ENCODE measurements at places on chromosomes 5 and 9.
A peak's percentile ranks its signal among the peaks of the same experiment; 100 is the strongest.

GRCh38 chr9:104025104-104025503, 69.0 kb upstream of the SMC2 start:
- no peak for DNase-seq

DNA sequence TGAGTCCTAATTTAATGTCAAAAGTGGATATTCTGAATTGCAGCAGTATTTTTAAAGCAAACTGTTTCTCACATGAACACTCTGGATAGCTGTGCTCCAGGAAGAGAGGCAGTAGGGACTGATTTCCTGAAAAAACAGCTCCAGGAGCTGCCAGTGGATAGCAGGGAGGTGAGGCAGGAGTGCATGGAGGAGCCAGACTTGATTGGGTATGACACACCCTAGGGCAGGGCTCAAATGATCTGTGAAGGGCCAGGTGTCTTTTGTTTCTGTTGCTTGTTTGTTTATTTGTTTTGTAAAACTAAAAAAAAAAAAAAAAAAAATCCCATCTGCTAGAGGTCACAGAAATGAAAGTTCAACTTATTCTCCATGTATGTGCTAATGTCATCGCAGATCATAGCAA, 83.4 kb downstream of the ADRB2 start:
- no peak for DNase-seq

- DNase-seq = peak; percentile 6
Observed at GRCh38 chr5:93579692-93580062, 1.3 kb downstream of the NR2F1-AS1 start.

- peak; percentile 40 for DNase-seq
Observed at GRCh38 chr5:172106511-172107356, 81.3 kb downstream of the STK10 start.

DNA sequence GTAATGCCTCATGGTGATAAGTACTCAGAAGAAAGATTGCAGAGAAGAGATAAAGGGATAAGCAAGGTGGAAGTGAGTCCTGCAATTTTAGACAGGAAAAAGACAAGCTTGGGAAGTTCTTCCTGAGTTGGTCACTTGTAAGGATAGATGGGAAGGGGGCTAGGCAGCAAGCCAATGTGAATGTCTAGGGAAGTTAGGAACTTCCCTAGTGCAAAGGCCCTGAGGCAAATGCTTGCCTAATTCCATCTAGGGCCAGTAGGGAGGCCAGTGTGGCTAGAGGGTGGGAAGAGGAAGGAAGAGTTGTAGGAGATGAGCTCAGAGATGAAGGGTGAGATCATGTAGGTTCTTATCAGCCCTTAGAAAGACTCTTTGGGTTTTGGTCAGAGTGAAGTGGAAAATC, 206.6 kb downstream of the MAT2B start:
- no peak for DNase-seq

- DNase-seq = no peak
Observed at GRCh38 chr5:142364251-142365145, 39.7 kb upstream of the SPRY4 start.

DNA sequence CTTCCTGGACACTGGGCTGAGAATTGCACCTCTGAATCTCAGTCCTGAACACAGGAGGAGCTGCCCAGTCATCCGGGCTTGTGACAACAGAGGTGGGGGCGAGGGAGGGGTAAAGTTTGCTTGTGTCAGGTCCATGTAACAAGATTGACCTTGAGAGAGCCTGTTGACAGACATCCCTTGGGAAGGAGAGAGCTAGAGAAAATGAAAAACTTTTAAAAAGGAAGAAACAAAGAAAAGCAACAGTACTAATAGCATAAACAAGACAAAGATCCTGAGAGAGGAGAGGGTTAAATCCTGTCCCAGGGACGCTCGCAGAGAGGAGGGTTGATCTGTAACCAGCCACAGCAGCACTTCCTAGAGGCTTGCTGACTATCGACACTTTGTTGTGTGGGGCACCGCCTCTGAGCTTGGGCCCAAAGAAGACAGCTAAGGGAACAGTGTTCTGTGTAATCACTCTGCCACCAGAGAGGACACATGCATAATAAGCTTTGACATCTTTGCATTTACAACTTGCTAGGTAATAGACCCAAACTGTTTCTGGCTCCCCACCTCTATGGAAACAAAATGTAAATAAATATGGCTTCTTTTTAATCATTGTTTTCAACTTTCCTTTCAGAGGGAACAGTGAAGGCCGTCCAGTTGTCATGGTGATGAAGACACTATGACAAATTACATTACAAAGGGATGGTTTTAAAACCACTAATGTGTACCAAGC, 363.7 kb downstream of the CSNK1G3 start:
- DNase-seq = peak; percentile 72

DNA sequence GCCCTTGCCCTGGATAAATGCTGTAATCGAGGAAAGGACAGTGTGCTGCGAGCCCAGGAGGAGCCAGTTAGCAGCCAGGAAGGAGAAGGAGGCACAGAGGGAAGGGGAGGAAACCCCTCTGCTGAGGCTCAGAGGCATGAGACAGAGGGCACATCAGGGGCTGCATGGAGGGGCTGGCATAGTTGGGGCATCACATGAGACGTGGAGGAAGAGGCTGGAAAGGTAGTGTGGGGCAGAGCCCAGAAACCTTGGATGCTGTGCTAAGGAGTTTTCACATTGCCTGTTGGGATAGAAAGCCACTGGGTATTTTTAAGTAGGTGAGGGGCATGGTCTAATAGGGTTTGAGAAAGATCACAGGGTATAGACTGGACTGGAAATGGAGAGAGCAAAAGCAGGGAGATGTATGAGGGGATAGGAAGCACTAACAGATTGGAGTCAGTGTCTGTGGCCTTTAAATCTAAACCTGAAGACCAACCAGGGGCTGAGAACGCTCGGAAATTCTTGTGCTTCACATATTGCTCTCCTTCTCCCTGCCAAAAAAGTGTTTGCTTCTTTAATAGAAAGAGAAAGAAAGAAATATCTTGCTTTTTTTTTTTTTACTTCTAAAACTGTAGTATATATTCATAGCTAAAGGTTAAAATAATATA, 33.0 kb upstream of the ANGPTL2 start:
- no peak for DNase-seq

DNA sequence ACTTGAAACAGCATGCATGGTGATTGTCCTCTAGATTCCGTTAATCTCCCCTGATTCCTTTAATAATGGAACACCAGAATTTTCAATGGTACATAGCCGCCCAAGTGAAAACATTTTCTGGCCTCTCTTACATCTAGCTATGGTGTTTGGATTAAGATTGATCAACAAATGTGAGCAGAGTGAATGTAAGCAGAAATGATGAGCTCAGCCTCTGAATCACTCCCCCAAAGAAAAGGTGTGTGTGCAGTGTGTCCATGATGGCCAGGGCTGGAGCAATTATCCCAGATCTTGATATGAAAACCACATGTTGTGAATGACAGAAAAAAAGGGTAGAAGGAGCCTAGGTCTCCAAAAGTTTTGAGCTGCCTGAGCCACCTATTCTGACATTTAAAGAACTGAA, 55.3 kb downstream of the OR2K2 start:
- no peak for DNase-seq

GRCh38 chr5:140223567-140223966, 48.6 kb downstream of the CYSTM1 start:
- no peak for DNase-seq

DNA sequence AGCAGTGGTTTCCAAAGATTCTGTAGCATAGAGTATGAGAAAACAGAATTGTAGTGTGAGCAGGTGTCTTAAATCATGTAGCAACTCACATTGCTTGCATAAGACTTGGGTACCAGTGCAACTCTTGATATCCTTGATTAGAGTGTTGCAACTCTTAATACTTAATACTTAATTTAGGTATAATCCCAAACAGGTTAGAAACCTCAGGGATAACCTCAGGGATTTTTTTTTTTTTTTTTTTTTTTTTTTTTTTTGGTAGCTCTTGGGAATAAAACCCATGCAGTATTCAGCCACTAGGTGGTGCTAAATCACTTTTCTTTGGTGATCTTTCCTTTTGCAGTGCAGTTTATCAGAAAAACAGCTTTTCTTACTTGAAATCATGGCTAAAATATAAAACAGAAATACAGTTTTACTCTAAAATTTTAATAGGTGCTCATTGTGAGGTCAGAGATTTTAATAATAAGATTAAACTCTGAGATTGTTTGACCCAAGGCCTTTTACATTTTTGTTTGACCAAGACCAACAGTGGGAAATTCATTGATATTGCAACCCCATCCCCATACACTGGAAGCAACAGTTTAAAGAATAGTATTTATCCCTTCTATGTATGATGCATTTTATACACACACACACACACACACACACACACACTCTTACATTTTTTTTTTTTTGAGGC, 55.3 kb downstream of the ERAP1 start:
- peak; percentile 68 for DNase-seq

GRCh38 chr9:34658461-34658860, 4.0 kb downstream of the CCL27 start:
- no peak for DNase-seq

- DNase-seq = no peak
Observed at GRCh38 chr9:133187561-133188005, 21.5 kb downstream of the OBP2B start.

DNA sequence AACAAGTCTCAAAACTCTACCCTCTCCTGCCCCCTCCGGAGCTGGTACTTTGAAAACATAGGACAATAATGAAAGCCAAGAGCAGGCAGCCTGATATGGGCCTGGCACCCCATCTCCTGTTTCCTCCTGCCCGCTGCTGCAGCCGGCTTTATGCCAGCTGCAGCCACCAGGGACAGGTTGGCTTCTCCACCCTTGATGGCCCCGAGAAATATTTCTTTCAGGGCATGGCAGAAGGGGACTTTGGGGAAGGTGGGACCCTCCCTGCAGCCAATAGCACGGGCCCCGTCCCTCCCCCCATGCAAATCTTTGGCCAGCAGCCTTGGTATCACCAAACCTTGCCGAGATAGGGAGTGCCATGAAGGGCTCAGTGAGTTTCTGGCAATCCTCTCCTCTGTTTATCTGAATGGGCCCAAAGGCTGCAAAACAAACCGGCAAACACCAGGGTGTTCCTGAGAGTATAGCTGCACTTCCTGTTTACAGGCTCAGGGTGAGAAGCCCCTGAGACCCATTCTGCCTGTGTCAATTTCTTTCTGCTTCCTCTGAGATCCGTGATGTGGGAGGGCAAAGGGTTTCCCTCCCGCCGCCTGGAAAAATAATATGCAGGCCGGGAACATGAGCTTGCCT, 73.4 kb upstream of the BOD1 start:
- DNase-seq = no peak

GRCh38 chr9:136342181-136343120, 15.1 kb downstream of the GPSM1 start:
- DNase-seq = no peak

DNA sequence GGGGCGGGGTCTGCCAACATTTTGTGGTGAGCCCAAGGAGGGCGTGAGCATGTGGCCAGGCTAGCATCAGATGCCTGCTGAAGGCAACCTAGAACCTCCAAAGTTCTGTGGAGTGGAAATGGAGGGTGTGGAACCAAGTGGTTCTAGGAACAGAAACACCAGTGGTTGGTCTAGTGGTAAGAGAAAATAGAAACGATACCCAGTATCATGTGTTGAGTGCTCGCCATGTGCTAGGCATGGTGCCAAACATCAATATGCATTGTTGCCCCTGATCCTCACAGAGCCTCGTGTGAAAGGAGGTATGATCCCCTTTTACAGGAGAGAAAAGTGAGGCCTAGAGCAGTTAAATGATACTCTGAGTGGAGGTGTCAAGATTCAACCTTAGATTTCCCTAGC, 31.5 kb upstream of the MVB12B start:
- no peak for DNase-seq

DNA sequence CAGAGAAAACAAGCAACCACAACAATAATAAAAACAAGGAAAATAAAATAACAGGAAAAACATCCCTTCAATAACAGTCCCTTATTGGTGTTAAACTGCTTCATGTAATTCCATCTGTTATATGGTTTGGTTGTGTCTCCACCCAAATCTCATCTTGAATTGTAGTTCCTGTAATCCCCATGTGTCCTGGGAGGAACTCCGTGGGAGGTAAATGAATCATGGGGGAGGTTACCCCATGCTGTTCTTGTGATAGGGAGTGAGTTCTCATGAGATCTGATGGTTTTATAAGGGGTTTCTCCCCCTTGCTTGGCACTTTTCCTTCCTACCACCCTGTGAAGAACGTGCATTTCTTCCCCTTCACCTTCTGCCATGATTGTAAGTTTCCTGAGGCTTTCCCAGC, 369.8 kb downstream of the TMEM232 start:
- DNase-seq = no peak

GRCh38 chr9:133130685-133131244, 9.7 kb upstream of the RALGDS start:
- no peak for DNase-seq

DNA sequence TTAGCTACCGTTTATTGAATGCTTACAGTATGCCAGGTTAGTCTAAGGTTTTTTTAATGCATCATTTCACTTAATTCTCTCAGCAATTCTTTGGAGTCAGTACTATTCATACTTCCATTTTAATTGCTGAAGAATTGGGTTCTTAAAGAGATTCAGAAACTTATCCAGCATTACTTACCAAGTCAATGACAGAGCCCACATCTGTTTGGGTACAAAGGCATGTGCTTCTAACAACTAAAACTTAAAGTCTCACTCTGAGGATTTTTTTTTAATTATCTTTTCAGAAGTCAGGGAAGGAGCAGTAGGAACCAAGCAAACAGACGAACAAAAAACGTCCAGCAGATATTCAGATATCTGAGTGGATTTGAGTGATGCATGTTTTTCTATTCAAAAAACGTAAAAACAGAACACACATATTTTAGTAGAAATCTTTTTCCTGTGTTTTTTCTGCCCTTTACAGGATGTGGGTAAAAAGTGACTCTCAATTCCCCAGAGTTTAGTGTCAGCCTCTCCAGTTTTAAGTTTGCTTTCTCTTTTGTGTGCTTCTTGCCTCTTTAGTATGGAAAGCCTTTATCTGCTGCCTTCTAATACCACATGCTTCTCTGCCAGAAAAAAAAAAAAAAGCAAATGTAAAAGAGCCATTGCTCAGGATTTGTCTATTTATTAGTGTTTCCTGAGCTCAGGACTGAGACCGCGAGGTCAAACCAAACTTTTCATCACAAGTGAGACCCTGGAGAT, 118.0 kb downstream of the PRKACG start:
- DNase-seq = no peak

- DNase-seq = no peak
Observed at GRCh38 chr5:17106521-17106920, 110.9 kb upstream of the BASP1 start.

GRCh38 chr9:74041588-74041987, 455.5 kb upstream of the RORB start:
- no peak for DNase-seq

- DNase-seq = no peak
Observed at GRCh38 chr9:7946458-7946857, 146.9 kb upstream of the DMAC1 start.

DNA sequence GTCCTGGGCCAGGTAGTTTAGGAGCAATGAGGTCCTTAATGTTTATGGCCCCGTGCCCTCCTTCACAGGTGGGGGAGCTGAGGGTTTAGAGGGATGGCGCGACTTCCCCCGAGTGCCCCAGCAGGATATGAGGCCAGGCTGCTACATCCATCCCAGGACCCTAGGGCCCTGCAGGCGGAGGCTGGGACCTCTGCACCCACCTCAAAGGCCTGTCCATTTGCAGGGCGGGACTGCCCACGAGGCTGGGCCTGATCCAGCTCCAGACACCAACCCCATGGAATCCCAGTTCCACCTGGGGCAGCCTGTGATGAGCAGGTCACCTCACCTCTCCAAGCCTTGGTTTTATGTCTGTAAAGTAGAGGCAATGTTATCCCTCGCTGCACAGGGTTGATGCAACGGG, 142.1 kb downstream of the RXRA start:
- no peak for DNase-seq

All from ACHN (cell line).